ENCODE measurements at places on chromosomes 5 and 9. TPM values are rescaled to one million over a fixed set of nuclear protein-coding genes. Genes with fewer than 3 reads are reported as not detected.
A peak's percentile ranks its signal among the peaks of the same experiment; 100 is the strongest.

DNA sequence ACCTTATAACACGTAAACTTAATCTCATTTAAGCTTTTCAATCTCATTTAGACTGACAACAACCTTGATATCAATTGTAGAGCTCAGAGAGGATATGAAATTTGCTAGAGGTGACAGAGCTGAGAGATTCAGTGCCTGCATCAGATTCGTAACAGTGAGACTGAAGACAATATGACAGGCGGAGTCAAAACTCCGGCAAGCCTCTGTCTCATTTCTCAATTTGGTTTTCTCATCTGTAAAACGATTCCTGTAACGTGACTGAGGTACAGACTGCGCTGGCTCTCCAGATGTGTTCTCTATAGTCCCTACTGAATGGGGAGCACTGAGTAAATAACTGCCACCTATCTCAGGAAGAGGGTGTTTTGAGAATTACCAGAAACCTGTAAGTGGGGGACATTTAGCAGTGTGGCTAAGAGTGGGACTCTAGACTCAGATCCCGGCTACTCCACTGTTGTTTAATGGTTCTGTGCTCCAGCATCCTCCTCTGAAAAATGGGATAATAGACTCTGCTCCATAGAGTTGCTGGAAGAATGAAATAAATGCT lies 3.0 kb upstream of the MCIDAS start:
- no peak for DNase-seq

GRCh38 chr5:65812648-65813047 lies 90.6 kb downstream of the NLN start:
- no peak for DNase-seq

DNA sequence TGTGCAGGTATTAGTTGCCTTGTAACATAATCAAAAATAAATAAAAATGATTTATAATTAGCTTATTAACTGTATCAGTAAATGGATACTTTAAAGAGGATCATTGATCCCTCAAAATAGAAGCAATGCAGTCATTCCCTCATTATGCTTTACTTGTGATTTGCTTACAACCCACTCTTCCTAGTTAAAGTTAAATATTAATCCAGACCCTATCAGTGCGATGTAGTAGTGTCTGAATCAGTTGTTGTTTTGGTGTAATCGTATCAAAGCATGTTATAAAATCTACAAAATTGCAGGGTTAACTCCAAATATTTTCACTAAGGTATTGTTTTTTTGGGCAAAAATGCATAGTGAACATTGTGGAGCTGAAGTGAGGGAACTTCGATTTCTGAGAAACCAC lies 17.6 kb downstream of the TENT4A start:
- DNase-seq, result no peak

GRCh38 chr5:96408210-96408777 lies 24.8 kb downstream of the PCSK1 start:
- DNase-seq, result peak; percentile 38

BARHL1 gene
- not detected for total RNA-seq

GCNT4 gene
- 0.19 TPM for total RNA-seq

SPINK4 gene
- total RNA-seq, result not detected

DNA sequence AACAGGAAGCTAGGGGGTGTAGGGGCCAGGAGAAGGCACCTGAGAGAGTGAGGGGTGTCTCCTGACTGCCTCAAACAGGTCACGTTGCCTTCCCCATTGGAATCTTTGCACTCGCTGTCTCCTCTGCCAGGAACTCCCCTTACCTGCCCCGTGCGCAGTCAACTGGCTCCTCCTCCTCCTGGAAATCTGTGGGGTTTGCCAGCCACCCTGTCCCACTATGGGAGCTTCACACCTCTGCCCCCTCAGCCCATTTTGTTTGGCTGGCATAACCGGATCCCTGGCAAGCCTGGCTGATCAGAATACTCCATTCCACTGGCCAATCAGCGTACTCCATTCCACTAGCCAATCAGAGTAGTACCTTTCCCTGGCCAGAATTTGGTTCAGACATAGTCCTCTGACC lies 10.4 kb upstream of the SLC34A1 start:
- no peak for DNase-seq

- DNase-seq, result no peak
Observed at GRCh38 chr9:26437056-26437711, 455.4 kb downstream of the CAAP1 start.

- DNase-seq, result no peak
Observed at GRCh38 chr9:7967093-7967827, 167.7 kb upstream of the DMAC1 start.

DNA sequence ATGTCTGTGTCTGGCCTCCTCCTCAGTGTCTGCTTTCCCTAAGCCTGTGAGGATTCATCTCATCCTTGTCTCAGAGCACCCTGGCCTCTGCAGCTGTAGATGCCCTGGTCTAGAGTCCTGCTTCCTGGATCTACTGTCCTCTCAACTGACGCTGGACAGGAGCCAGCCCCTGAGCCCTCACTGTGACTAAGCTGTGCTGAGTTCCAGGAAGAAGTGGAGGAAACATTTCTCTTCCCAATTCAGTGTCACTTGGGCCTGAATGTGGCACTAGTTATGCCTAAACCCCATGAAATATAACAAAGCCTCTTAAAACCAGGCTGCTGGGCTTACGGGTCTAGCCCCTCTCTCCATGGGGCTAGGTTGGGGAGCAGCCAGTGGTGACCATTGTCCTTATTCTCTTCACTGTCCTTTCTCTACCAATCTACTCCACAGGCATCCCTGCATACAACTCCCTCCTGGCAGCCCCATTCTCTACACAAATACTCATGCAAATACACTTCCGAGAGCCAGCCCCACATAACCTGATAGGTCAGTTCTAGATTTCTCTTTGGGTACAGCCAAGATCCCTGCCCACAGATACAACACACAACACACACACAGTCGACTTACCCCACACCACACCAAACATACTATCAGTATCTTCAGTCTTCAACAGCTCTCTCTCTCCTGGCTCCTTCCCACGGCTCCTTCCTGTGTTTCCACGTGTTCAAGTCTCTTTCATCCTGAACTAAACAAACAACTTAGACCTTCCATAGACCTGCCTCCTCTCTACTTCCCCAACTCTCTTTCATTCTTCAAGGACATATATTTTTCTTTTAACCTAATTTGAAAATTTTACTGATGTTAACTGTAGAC lies 220.8 kb downstream of the SNX18 start:
- DNase-seq, result peak; percentile 68

- no peak for DNase-seq
Observed at GRCh38 chr9:134164879-134165278, 515 bp upstream of the RNU6ATAC start.

DNA sequence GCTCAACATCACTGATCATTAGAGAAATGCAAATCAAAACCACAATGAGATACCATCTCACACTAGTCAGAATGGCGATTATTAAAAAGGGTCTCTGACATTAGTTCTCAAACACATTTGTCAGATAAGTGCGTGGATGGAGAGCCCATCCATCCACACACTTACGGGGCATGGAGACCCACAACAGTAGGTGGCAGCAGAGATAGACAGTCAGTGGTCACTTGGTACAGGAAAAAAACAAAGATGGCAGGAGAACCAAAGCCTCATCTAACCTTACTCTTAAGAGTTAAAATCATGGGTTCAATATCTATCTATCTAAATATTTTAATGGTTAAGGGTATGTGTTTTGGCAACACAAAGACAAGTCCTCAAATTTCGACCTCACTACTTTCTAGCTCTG lies 1378.7 kb upstream of the C9orf72 start:
- DNase-seq, result peak; percentile 5

DNA sequence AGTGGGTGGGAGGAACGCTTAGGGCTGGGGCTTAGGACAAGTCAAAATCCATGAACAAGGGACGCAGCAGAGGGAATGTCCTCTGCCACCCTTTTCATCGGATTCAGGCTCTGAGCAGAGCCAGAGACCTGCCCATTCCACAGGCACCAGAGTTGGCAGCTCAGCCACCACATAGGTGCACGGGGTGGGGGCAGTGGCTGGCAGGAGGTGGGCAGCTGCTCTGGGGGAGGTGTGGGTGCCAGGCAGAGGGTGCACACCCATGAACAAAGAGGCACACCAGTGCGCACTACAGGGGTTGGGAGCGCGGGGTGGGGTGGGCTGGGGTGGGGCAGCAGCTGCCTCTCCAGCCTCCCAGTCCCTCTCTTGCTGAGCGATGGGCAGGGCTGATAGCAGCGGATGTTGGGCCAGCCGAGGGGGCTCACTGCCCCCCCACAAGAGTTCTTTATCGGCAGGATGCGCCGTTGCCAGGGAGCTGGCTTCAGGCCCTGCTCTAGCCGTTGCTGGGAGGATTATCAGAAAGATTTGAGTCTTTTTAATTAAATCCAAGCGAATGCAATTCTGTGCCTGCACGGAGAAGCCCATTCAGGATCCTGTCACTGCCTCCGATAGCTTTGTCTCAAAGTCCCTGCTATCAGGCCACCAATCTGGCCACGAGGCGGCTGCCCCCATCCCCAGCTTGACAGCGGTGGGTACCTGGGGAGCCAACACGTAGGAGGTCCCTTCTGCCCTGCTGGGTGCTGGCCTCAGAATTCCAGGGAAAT lies 64.3 kb upstream of the LMX1B start:
- no peak for DNase-seq

CHSY3 gene
- 2.4 TPM for total RNA-seq

KCNV2 gene
- not detected for total RNA-seq

FOXD4 gene
- 0.65 TPM for total RNA-seq

DNA sequence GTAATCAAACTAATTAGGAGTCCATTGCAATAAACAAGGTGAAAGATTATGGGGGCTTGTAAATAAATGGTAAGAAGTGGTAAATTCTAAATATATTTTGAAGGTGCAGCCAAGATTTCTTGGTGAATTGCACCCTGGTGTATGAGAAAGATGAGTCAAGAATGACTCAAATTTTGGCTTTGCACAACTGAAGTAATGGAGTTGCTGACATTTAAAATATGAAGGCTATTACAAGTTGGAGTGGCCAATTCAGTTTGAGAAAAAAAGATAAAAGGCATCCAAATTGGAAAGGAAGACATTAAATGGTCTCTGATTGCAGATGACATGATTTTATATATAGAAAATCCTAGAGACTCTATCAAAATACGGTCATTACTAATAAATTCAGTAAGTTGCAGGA lies 2330.6 kb downstream of the MAT2B start:
- DNase-seq, result no peak

DPYSL3 gene
- total RNA-seq, result 485 TPM

- no peak for DNase-seq
Observed at GRCh38 chr5:179326122-179326927, 18.9 kb downstream of the ADAMTS2 start.

GRCh38 chr5:77844373-77844622 lies 68.2 kb upstream of the TBCA start:
- DNase-seq, result no peak

All from A172 (cell line).